GM12864 (cell line): ENCODE measurements at places on chromosomes 6 and 20.

DNA sequence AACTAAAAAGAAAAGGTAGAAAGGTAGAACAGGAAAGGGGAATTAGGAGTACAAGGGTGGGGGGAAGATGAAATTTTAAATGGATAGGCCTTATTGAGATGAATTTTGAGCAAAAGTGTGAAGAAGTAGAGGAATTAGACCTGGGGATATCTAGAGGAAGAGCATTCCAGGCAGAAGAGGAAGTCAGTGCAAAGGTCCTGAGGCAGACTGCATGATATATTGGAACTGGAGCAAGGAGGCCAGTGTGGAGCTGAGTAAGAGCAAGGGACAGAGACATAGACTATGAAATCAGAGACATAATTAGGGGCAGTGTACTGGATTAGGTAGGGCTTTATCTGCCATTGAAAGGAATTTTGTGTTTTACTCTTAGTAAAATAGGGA is 40.4 kb downstream of the MAPK14 start:
- DNase-seq: no peak

- DNase-seq: no peak
These were observed 166.5 kb upstream of the MMS22L start for GRCh38 chr6:97449444-97449966.

DNA sequence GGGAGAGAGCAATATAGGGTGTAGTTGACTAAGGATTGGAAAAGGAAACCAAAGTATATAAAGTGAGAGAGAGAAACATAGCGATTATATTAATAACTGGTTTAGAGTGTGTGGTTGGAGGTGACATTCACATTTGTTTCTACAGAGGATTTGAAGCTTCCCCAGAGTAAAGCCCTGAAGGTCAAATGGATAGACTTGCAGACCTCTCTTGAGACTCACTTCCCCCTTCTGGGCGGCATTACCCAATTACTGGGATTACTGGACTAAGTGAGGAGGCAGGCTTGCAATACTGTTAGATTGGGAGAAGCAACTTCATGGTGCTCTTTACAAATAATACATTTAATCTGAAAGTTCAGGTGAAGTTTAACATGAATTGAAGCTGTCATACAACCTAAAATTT is 10.7 kb downstream of the FIG4 start:
- DNase-seq: no peak

GRCh38 chr20:18985551-18985950 is 172.0 kb downstream of the SCP2D1 start:
- DNase-seq: no peak

DNA sequence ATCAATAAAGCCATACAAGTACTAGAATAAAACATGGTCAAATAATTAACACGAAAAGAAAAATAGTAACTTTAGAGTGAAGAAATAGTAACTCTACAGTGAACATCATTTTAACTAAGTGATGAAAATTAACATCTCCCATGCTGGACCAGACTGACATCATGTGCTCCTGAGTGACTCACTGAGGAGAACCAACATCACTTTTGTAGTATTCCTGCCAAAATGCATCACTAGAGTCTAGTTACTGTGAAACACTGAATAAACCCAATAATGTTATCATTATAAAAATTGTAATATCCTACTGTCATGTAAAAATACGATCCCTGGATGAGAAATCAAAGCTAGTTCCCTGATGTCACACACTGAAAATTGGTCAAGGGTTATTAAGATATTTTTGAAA is 361.3 kb downstream of the CD109 start:
- no peak for DNase-seq

- peak; percentile 16 for DNase-seq
These were observed 92.3 kb downstream of the RFX6 start for GRCh38 chr6:116969211-116969863.

GRCh38 chr6:53873922-53874321 is 79.1 kb downstream of the LRRC1 start:
- no peak for DNase-seq

GRCh38 chr6:17494177-17494576 is 100.8 kb downstream of the CAP2 start:
- no peak for DNase-seq

- no peak for DNase-seq
These were observed 80.7 kb upstream of the CCDC167 start for GRCh38 chr6:37580176-37580955.

- peak; percentile 68 for DNase-seq
These were observed 50.1 kb upstream of the ASF1A start for GRCh38 chr6:118843685-118844390.

- no peak for DNase-seq
These were observed 33.2 kb upstream of the TAF8 start for GRCh38 chr6:42017021-42017643.

- DNase-seq: no peak
These were observed 31.4 kb downstream of the SLC22A2 start for GRCh38 chr6:160227038-160227768.

DNA sequence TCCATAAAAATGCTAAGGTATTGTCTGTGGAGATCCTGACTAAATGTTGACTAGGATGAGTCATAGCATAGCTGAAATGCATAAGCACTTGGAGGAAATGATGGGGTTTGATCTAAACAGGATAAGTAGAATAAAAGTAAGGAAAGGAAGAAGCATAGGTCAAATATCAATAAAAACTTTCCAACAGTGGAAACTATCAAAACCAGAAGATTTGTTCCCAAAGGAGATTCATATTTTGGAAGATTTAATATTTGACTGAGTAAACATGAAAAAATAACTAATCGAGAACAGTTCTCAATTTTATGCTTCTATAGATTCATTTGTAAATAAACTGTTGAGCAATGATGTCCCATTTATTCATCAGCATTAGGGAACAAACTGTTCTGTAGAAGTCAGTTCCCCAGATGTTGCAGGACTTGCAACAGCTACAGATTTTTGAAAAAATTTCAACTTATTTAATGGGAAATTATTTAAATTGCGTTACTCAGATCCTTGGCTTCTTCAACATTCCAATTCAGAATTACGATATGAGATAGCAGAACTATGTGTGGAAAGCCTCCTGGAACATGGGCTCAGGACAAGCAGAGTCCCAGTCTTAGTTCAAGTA is 133.7 kb upstream of the TBX18 start:
- no peak for DNase-seq

GRCh38 chr20:12207875-12208274 is 290.2 kb downstream of the BTBD3 start:
- DNase-seq: no peak

DNA sequence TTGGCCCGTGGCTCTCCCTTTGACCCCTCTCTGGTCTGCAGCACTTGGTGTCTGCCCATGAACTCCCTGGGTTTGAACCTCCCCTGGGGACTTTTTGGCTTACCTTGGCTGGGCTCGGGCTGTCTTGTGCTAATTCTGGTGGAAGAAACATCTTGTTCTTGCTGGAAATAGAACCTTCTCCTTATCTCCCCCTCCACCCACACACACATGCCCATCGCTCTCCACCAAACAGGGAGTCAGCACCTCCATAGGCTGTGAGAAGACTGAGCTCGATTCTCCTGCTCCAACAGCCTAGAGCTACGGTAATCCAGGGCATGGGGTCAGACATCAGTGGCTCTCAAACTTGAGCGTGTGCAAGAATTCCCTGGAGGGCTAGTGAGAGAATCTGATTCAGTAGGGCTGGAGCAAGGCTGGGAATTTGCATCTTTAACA is 114.4 kb upstream of the SLC22A23 start:
- DNase-seq: no peak

- DNase-seq: no peak
These were observed 10.1 kb upstream of the SRC start for GRCh38 chr20:37335642-37336368.

GRCh38 chr20:40993794-40994540 is 34.7 kb upstream of the TOP1 start:
- no peak for DNase-seq

- DNase-seq: no peak
These were observed 179.1 kb downstream of the SOD2 start for GRCh38 chr6:159513914-159514313.

DNA sequence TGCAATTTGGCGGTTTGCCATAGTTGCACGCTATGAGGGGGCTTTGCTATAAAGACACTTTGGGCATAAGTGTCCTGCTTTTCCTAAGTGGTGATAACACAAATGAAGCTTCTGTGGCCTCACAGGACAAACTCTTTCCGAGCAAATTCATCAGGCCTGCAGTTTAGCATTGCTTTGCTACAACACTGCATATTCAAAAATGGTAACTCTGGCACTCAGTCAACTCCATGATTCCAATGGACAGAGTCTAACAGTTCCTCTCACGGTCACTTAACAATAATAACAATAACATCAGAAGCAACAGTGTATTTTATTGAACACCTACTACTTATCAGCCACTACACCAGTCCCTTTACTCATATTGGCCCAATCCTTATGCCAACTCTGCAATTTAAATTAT is 222.5 kb downstream of the FRK start:
- no peak for DNase-seq

DNA sequence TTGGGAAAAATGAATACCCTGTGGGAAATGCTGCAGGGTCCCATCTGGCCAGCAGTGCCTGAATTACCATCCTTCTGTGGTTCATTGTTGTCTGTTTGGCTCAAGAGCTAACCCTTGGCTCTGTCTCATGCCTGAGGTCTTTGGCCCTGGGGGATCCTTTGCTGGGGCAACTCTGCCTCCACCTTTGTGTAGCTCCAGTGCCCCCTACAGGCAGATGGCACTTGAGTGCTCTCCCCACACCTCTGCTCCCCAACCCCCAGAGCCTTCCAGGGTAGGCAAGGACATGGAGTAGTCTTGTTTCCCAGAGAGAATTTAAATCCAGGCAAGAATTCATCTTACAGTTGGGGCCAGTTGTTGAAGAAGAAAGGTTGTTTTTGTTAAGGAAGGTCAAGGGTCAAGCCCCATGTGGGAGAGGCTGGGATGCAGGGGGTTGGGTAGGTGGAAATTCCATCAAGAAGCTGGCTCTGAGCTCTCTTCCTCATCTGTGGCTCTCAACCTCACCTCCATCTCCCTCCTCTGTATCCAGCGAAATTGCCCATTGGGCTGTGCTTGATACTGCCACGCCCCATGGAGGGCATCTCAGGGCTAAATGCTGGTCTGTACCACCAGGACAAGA is 44.2 kb downstream of the ZNF831 start:
- DNase-seq: peak; percentile 30

DNA sequence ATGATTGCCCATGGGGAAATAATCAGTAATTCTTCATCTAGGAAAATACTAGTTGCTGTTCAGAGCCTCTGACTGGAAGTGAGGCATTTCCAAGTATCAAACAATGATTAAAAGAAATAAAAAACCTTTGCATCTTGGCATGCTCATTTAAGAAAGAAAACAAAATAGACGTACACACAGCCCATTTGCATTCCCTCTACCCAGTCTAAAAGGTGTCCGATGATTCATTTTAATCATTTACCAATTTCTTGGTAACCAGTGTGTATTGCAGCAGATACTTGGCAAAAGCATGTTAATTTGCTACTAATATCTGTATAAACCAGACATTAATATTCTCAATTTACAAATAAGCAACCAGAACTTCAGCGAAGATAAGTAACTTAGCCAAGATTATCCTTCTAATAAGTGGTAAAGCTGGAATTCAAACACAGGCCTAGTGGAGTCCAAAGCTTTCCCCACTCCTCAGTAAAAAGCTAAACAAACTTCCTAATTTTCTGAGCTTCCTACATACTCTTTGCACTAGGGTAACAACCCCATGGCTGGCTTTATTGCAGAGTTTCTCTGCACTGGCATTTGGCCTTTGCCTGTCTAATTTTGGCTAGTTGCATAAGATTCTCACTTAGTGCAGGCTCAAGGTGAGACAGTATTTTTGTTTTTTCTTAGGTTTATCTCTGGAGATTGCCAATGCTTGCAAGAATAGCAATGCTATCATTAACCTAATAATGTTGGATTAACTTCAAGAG is 338.1 kb downstream of the PRKN start:
- no peak for DNase-seq

DNA sequence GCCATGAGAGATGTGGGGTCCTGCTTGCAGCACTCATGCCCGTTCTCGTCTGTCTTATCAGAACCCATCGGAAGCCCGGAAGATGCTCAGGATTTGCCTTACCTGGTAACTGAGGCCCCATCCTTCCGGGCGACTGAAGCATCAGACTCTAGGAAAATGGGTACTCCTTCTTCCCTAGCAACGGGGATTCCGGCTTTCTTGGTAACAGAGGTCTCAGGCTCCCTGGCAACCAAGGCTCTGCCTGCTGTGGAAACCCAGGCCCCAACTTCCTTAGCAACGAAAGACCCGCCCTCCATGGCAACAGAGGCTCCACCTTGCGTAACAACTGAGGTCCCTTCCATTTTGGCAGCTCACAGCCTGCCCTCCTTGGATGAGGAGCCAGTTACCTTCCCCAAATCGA is 8.3 kb downstream of the PI16 start:
- DNase-seq: peak; percentile 45

DNA sequence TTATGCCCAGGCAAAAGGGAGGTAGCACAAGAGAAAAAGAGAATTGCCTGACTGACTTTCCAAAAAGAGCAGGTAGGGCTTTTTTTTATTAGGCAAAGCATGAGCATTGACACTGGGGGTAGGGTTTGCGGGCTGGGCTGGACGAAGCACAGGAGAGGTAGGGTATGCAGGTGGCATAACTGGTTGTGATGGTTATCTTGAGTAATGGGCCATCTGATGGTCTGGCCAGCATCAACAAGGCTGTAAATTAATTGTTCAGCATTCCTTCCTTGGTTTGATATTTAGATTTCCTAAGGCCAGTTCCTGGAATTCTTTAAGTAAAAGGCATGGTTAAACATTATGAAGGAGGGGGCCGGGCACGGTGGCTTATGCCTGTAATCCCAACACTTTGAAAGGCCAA is 13.9 kb upstream of the BFSP1 start:
- DNase-seq: no peak

- no peak for DNase-seq
These were observed 188.6 kb downstream of the PRL start for GRCh38 chr6:22108199-22108598.

DNA sequence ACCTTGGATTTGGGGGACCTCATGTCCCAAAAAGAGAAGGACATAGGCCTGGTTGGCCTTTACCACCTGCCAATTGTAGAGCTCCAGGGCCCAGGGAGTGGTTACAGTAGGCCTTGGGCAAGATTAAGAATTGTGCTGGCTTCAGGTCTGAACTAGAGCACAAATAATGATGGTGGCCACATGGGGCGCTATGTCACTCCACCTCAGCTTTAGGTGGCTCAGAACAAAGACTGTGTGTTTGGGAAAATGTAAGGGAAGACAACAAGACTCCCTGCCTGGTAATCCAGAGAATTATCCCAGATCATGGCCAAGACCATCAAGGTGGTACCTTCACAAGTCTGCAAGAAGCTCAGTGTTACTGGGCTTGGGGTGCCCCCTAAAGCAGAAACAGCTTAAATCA is 224.9 kb upstream of the OPRM1 start:
- DNase-seq: no peak

GRCh38 chr6:26097268-26097875 is 10.1 kb downstream of the HFE start:
- no peak for DNase-seq

GRCh38 chr6:141866731-141867497 is 265.8 kb upstream of the GJE1 start:
- DNase-seq: no peak

- no peak for DNase-seq
These were observed 5.7 kb downstream of the SDCBP2 start for GRCh38 chr20:1323256-1323655.

- no peak for DNase-seq
These were observed 83.2 kb downstream of the MDGA1 start for GRCh38 chr6:37614491-37614890.

- no peak for DNase-seq
These were observed 57.6 kb upstream of the IPCEF1 start for GRCh38 chr6:154414021-154414813.

GRCh38 chr6:52409499-52409898 is 10.6 kb upstream of the EFHC1 start:
- no peak for DNase-seq
